Dorsolateral prefrontal cortex (tissue), 122 donors: ENCODE measurements at places on chromosomes 1 and 21.

DNA sequence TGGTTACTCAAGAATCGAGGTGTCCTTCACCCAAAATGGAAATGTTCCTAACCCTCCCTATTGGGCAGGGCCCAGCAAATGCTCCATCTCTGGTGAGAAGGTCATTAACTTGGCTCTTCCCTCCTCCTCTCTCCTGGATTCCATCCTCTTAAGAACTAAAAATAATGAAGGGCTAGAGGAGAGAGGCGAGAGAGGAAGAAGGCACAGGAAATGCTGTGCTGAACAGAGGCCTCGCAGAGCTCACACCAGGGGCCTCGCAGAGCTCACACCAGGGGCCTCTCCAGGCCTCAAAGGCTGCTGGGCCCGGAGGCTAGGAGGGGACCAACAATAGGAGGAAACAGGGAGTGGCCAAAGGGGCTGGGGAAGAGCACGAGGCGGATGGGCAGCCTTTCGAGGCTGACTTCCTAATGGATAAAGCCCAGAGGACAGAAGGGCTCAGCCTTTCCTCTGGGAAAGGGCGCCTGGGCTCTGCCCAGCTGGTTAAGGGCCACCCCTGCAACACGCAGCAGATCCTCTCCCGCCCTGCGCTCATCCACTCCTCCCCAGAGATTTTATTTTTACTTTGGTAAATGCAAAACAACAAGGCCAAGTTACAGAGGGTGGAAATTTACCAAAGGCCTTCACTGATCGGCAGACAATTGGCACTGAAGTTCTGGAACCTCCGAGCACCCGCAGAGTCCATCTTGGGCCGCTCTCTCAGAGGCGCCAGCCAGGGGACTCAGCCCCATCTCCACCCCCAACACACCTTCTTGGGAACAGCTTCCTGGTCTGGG lies 78.5 kb downstream of the ITPKB start:
- no peak for DNase-seq

- DNase-seq, result peak; percentile 95
These were observed 753 bp downstream of the KIF1B start for GRCh38 chr1:10210841-10211804.

- no peak for DNase-seq
These were observed 73.7 kb downstream of the SPATA46 start for GRCh38 chr1:162303004-162303344.

DNA sequence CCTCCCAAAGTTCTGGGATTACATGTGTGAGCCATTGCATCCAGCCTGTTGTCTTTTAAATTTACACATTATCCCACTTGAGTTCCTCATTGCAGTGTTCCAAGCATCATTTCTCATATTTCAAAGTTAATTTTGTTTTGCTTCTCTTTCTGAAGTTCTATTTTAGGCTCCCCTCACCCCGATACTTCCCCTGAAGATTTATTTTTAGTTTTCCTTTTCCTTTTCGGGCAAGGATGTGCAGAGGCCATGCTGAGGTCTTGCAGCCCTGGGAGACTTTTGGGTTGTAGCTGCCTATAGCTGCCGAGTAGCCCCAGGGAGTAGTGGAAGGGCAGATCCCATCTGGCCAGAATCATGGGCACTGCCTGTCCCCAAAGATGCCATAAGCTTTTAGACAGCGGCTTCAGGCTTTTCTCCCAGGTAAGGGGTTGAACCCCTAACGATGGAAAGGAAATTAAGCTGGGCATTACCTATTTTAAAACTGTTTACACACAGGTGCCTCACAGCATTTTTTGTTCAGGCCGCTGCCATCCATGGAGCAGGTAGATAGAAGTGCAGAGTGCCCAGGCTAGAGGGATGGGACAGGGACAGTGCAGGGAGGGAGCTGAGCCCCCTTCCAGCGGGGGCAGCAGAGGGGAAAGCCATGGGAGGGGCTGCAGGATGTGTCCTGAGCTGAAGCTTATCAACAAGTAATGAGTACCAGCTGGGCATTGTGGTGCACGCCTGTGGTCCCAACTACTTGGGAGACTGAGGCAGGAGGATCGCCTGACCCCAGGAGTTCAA lies 15.9 kb downstream of the PSEN2 start:
- DNase-seq, result no peak

- no peak for DNase-seq
These were observed 29.7 kb upstream of the KDM4A start for GRCh38 chr1:43619996-43620920.

- DNase-seq, result peak; percentile 26
These were observed 14.9 kb downstream of the TTC34 start for GRCh38 chr1:2786329-2787162.

DNA sequence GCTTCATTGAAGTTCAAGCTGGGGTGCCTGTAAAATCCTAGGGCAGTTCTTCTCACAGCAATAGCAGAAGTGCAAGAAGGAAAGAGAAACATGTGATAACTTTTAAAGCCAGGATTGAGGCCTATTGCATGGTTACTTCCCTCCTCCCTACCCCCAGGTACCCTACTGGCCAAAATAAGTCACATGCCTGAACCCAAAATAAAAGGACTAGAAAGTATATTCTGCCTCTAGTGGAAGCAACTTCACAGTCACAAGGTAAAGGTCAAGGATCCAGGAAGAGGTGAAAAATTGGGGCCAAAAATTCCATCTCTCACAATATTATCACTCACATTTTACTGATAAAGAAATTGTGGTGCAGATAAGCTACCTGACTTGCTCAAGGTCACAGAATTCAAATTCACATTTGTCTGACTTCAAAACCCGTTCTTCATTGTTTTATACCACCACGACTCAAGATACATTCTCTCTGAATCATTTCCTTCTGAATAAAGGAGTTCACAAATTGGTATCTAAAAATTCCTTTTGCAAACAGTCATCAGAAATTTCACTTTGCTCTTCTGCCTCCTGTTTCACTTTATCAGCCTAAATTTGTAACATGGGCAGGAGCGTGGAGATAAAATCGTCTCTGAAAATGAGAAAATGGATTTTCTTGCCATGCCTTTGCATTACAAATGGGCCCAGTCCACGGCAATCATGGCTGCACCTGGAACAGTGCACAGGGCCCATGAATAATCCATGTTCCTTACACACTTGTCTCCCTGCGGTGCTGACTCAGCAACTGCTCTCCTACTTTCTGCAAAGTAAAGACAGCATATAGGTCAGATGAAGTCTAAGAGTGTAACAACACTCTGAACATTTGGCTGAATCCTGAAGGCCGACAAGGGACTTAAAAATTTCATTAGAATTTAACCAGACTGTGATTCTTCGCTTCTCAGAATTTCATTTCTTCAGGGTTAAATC lies 485.3 kb upstream of the NFIA start:
- DNase-seq, result no peak

- no peak for DNase-seq
These were observed 981 bp upstream of the KIAA1614 start for GRCh38 chr1:180911640-180912191.

DNA sequence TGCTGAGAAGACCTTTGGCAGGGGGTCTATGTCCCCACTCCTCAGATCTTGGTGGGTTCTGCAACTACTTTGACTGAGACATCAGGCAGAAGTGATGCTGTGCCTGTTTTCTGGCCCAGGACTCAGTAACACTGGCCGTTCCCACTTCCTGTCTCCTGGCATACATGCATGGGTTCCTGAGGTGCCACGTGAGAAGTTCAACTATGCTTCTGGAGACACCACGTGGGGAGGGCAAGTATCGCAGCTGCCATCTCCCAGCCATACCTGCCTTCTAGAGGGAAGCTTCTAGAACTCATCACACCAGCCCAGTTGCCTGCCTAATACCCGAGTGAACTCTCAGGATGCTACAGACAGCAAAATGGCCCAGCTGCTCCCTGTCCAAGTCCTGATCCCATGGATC lies 65.8 kb downstream of the TRABD2B start:
- no peak for DNase-seq
